Type B pancreatic cell (in vitro differentiated cells): ENCODE measurements at places on chromosomes 3 and 15. TPM values are rescaled to one million over a fixed set of nuclear protein-coding genes. Genes with fewer than 3 reads are reported as not detected.

CCDC39 gene
- 0.41 TPM in 1 of 2 replicates, not detected in the other for total RNA-seq

GOLGA8Q gene
- 0.89 TPM in 1 of 2 replicates, not detected in the other for total RNA-seq

DLEC1 gene
- 0.76 and 3.2 TPM in 2 replicates for total RNA-seq

FBXO40 gene
- not detected in 2 replicates for total RNA-seq

PLCH1 gene
- total RNA-seq = 2.0 and 7.6 TPM in 2 replicates

CHRM5 gene
- not detected in 2 replicates for total RNA-seq

FAM240A gene
- not detected in 2 replicates for total RNA-seq

GOLGA8T gene
- total RNA-seq = 0.19 and 0.99 TPM in 2 replicates

GUCA1C gene
- not detected in 2 replicates for total RNA-seq

GRAMD1C gene
- 7.3 TPM in 2 replicates for total RNA-seq

FEZF2 gene
- 0.24 TPM in 1 of 2 replicates, not detected in the other for total RNA-seq
